ENCODE measurements at places on chromosomes 5 and 9.

DNA sequence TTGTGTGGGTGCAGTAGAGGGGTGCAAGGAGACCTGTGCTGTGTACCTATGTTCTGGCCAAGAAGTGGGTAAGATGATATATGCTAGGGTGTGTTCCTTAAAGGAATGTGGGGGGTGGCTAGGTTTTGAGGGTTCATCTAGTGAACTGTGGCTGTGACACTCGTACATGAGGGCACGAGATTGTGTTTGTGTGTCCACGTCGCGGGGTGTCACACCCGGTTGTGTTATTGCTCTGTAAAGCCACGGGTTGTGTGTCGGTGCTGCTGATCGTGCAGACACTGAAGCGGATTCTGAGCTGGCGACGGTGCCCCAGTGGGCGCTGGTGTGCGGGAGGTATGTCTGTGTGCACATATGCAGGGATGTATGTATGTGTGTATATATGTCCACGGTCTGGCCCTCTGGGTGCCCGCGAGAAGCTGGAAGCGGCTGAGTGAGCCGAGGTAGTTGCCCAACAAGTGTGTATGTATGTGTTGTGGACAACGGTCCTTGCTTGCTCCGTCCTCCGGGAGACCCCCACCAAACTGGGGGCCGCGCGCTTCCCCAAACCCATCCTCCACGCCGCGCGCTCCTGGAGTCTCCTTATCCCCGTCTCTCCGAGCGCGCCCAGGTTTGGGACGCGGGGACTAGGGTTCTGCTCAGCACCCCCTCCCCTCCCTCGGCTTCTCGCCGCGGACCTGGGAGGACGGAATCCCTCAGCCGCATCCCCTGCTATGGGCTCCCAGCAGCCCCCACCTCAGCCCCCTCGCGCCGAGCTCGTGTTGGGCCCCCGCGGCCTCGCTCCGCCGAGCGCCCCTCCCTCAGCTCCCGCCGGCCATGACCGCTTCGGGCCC is 639 bp downstream of the PCDH1 start:
- DNase-seq: no peak

DNA sequence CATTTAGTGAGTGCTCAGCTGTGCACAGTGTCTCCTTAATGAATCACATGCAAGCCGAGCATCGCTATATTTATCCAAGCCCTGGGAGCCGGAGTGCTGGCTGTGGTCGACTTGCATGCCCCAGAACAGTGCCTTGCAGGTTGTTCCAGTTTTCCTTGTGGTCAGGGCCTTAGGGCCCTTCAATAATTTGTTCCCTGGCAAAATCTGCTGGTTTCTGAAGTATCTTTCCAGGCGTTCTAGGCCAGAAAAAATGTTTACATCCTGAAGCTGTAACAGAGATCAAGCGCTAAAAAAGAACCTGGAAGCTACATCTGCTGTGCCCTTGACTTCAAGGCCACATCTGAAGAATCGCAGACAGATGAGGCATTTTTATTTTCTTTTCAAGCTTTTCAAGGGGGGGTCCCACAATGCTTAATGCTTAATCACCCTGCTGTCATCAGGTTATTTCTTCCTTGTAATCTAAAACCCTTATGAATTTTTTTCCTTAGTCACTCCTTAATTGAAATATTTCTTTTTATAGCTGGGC is 105.8 kb downstream of the DOCK2 start:
- no peak for DNase-seq

DNA sequence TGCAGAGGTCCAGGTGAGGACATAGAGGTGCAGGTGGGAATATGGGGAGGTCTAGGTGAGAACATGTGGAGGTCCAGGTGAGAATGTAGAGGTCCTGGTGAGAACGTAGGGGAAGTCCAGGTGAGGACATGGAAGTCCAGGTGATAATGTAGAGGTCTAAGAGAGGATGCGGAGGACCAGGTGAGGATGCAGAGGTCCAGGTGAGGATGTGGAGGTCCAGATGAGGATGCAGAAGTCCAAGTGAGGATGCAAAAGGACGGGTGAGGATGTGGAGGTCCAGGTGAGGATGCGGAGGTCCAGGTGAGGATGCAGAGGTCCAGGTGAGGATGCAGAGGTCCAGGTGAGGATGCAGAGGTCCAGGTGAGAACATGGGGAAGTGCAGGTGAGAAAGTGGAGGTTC is 133.8 kb downstream of the MRPL36 start:
- no peak for DNase-seq

GRCh38 chr9:130090915-130091314 is 37.2 kb downstream of the GPR107 start:
- DNase-seq: no peak

- no peak for DNase-seq
These were observed 424.6 kb upstream of the CDH9 start for GRCh38 chr5:27462936-27463335.

- no peak for DNase-seq
These were observed 73.1 kb upstream of the FST start for GRCh38 chr5:53407373-53407772.

Measured in CD4-positive, alpha-beta memory T cell (primary cell).